ENCODE measurements at places on chromosomes 3 and 15. TPM values are rescaled to one million over a fixed set of nuclear protein-coding genes. Genes with fewer than 3 reads are reported as not detected.

- DNase-seq, result no peak
Observed at GRCh38 chr3:8173892-8174291, 327.7 kb upstream of the LMCD1 start.

GRCh38 chr3:193572426-193572908 is 17.8 kb upstream of the ATP13A4 start:
- DNase-seq, result peak; percentile 68

DNA sequence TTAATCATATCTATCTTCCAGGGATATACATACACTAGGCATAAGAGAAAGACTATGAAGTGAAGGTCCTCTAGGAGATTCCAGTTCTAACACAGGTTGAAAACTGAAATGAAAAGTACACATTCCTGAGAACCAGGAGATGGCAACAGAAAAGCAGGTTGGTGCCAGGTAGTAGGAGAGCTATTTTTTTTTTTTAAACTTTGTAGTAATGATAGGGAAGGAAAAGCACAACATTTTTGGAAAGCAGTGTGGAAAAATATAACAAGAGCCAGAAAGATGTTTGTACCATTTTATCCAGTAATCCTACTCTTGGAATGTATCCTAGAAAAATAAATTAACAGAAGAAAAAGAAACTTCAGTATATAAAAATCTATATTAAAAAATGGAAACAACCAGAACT is 189.9 kb downstream of the DTWD1 start:
- no peak for DNase-seq

DNA sequence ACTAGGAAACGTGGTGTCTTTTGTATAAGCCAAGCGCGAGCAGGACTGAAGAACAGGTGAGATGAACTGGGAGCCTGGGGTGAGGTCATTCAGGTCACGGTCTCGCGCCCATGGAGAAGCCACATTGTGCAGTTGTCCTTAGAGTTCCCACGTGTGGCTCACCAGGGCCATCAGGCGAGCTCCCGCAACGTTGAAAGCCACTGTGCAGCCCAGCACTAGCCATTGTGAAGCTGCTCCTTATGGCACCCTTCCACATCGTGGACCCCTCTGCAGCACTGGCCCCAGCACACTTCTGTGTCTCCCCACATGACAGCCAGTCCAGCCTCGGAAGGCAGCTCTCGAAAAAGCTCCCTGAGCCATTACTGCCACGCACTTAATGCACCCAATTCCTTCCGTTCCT is 7.6 kb upstream of the APBA2 start:
- DNase-seq, result no peak

DNA sequence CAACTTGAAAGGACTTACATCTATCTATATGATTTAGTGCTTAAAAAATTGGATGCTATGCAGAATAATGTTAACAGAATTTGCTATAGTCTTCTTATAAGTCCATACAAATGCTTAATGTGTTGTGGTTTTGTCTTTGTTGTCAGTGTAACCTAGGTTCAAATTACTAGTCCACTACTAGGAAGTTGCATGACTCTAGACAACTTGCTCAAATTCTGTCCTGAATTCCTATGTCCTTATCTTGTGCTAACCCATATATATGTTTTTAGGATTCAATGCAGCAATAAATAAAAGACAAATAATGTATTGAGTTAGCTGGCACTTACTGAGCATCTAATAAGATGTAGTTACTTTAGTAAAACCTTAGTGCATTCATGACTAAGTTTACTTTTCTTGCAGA is 276.5 kb upstream of the KCNMB2 start:
- no peak for DNase-seq

DNA sequence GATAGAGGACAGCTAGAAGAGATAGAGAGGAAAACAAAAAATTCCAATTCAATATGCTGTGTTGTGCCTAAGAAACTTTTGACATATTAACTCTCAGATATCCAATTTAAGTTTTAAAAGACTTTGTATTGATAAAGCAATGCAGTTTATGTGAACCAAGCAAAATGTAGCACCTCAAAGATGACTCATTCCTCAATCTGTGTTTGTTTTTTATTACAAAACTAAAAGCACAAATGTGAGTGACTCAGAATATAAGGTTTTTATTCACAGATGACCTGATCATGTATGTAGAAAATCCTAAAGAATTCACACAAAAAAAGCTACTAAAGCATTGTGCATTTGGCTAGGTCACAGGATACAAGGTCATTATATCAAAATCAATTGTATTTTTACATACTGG is 11.1 kb downstream of the HCLS1 start:
- no peak for DNase-seq

DNA sequence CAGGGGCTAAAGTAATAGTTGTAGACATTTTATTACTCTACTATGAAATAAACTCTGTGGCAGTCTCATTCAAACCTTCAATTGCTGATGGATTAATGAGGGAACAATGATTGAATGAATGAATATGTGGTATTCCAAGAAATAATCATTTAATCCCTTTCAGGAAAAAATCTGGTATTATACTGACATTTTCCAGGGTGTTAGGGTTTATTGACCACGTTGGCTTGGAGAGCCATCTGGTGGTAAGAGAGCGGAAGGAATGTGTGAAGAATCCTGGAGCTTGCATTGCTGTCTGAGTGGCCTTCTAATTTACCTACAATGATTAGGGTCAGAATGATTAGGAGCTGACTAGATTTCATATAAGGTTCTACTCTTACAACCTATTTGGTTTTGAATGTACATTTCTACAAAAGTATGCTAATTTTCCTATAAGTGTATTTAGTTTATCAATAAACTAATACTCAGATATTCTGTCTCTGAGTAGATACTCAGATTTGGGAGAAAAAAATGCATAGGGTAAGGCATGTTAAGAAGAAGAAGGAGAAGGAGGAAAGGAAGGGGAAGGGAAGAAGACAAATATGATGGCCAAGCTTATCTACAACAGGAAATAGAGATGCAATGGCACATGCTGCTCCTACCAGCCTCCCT is 249.9 kb downstream of the ROBO1 start:
- peak; percentile 35 for DNase-seq

DNA sequence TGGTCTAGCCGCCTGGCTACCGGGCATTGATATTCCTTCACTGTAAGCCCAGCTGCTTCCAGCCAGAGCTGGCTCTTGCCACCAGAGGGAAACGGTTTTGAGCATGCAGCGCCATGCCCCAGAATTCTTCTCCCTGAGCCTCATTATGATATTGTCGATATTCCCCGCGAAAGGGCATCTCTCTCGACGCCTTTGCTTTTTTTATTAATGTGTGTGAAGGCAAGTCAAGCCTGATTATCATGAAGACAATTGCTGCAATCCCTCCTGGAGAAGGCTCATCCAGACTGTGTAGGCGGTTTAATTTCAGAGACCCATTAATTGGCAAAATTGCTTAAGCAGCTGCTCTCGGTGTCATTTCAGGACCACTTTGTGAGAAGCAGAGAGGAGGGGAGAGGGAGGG is 321.2 kb upstream of the TLE3 start:
- no peak for DNase-seq

GRCh38 chr3:122758877-122759560 is 34.6 kb downstream of the HSPBAP1 start:
- no peak for DNase-seq

DNA sequence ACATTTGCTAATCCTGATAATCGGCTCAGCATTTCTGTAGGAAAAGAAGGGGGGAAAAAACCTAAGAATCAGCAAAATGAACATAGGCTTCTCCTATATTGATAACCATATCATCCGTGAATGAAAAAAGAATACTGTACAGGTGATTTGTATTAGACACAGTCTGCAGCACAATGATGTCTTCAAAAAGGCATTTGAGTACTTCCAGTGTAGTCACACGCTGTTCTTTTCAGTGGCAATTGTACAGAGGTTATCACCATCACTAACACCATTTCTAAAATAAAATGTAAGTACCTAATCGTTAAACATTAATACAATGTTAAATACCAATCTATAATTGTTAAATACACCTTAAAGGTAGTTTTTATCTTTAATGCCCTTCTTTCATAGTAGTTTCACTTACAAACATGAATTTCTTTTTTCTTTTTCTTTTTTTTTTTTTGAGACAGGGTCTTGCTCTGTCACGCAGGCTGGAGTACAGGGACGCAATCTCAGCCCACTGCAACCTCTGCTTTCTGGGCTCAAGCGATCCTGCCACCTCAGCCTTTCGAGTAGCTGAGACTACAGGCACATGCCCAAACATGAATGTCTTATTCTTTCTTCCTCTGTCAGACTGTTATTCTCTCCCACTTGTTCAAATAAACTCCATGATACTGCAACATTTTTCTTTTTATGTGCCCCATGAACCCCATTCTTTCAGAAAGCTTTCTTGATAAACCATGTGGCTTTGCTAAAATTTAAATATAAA is 18.4 kb downstream of the GOLGB1 start:
- DNase-seq, result no peak

DNA sequence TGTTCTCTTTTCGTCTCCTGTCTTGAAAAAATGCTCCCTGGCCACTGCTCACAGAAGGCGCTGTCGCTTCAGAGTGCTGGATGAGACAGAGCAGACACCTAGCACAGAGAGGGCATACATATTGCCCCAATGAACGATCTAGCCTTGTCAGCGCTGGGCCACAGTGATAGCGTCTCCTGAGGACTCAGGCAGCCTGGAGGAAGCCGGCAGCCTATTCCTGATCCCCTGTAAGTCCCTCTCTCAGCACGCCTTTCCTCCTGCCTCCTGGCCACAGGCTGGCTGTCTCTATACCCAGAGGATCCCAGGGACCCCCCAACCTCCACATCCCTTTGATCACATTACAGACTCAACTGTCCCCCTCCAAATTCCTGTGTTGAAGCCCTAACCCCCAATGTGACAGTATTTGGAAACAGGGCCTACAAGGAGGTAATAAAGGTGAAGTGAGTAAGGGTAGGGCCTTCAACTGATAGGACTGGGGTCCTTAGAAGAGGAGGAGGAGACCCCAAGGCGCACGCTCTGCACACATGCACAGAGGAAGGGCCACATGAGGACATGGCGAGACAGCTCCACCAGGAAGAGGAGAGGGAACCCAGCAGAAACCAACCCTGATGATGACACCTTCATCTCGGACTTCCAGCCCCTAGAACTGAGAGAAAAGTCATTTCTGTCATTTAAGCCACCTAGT is 7.5 kb downstream of the PLA2G4F start:
- no peak for DNase-seq

- no peak for DNase-seq
Observed at GRCh38 chr15:84819291-84819768, 2.2 kb downstream of the ALPK3 start.

- DNase-seq, result no peak
Observed at GRCh38 chr3:132841621-132842020, 119.4 kb upstream of the NPHP3 start.

Gene ITGA11
- 6.0 TPM for total RNA-seq

Gene KLHL40
- total RNA-seq, result not detected

Gene GOLGA8O
- 0.13 TPM for total RNA-seq

Gene GRIP2
- not detected for total RNA-seq

Gene NPAP1
- total RNA-seq, result not detected

Data from dermis microvascular lymphatic vessel endothelial cell (primary cell).